ENCODE measurements at places on chromosomes 3 and 15.

DNA sequence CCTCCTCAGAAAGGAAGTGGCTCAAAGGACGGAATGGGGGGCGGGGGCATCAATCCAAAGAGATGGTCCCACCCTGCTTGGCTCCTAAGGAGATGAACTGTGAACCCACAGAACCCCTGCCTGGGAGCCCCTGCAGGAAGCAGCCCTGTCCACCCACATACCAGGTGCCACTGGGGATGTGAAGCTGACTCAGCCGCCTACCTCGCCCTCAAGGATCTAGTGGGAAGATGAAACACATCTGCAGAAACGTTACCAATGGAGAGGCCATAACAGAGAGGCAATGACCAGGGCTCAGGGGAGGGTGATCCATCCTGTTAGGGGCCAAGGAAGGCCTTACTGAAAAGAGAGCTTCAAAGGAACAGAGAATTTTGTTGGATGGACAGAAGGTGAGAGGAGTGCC lies 35.1 kb downstream of the EAF1 start:
- no peak for DNase-seq

- DNase-seq: no peak
Observed at GRCh38 chr15:62907275-62907674, 135.3 kb upstream of the TPM1 start.

DNA sequence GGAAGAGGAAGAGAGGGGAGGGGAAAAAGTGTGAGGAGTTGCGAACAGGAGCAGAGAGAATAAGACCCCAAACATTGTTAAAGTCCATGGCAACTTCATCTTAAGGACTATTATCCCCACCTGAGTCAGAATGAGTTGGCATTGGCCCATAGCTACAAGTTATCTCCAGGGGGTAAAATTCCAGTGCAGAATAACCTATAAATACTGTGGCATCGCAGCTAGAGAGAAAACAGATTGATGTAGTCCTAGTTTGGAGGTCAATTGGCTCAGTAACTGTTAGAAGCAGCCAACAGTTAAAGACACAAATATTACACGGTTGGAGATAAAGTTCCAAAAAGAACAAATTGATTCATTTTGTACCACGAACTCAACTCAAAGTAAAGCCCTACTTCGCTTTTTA lies 313.9 kb upstream of the CCDC54 start:
- DNase-seq: no peak

DNA sequence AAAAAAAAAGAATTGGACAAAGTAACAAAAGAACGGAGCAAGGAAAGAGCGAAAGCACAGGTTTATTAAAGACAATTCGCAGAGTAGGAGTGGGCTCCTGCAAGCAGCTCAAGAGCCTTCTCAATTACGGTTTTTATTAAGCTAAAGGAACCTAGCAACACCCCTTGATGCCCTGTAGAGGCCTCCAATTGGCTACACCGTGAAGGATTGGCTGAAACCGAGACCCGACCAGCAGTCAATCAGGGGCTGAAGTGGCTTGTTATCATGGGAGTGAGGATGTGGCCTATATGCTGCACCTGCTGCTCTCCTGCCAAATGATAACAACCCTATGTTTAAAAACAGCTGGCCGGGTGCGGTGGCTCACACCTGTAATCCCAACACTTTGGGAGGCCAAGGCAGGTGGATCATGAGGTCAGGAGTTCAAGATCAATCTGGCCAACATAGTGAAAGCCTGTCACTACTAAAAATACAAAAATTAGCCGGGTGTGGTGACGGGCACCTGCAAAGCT lies 20.4 kb upstream of the AP3B2 start:
- DNase-seq: no peak

DNA sequence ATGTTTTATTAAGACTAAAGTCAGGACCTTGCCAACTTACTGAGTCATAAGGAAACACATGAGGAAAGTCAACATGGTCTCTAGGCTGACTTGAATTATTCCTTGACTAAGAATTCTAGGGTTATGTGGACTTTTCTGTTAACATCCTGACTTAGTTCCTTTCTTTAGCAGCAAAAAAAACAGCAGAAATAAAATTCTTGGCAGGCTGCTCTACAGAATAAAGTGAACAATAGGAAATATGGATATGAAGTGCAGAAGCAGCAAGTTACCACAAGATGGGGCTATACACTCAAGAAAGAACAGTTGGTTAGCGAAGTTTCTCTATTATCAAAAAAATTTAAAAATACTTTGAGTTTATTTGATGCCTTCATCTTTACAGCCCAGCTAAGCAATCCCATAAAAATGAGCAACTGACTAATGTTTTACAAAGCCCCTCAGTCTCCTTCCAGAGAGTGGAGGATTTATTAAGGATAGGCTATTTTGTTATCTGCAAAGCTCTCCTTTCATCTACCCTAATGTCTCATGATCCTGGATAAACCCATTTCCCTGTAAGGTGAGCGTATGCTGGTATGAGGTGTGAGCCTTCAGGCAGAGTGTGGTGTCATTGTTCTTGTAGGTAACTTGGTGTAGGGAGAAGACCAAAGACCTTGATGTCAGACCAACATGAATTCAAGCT lies 23.1 kb upstream of the MCCC1 start:
- no peak for DNase-seq

- DNase-seq: no peak
Observed at GRCh38 chr15:62549345-62549970, 384.4 kb upstream of the C2CD4B start.

- DNase-seq: no peak
Observed at GRCh38 chr3:174408310-174408709, 450.8 kb upstream of the NAALADL2 start.

DNA sequence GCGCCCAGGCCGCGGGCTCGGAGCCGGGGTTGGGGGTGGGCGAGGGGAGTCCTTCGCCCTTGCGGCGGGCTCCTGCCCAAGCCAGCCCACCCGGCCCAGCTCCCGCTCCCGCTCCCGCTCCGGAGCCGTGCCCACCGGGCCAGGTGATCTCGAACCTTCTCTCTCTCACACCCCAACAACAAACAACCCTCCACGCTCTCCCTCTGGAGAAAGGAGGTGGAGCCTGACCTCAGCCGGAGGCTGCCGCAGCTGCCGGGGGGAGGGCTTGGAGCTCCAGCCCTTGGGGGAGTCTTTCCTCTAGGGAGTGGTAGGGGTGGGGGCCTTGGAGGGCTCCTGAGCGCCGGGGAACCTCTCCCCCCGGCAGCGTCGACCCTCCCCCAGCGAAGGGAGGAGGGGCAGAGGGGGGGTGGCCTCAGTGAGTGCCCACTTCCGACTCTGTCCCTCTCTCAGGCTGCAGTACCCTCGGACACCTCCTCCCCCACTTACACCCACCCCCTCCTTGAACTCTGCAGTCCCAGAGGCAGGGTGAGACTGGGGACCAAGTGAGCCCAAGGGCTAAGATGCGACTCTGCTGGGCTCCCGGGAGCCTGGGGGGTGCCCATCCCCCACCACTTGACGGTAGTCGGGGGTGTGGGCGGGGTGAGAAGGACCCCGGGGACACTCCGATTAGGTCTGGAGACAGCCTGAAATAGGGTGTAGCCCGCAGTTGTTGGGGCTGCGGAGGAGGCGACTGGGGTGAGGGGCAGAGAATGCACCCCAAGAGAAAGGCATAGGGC lies 4.4 kb upstream of the BAHD1 start:
- no peak for DNase-seq

- DNase-seq: no peak
Observed at GRCh38 chr3:31105011-31105410, 210.6 kb upstream of the GADL1 start.

- DNase-seq: peak; percentile 5
Observed at GRCh38 chr15:98547741-98548138, 100.6 kb upstream of the IGF1R start.

GRCh38 chr3:31980530-31981205 lies 394 bp downstream of the OSBPL10 start:
- peak; percentile 31 for DNase-seq

DNA sequence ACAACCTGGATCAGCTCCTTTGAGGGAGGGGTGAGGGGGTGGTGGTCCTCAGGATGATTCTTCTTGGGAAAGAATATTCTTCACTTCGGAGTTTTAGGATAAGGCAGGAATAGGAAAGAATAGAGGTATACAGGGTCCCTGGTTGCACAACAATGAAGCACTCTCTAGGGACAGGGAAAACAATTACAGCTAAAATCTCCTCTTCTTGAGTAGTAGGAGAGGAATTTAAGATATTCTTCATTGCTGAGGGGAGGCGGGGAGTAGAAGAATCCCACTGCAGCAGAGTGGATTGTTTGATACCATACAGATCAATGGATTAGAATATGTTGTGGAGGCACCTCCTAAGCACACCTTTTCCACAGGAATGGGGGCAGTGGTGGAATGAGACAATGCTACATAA lies 20.5 kb downstream of the SLC9C1 start:
- DNase-seq: no peak

- DNase-seq: no peak
Observed at GRCh38 chr3:183782576-183783276, 42.7 kb downstream of the MAP6D1 start.

DNA sequence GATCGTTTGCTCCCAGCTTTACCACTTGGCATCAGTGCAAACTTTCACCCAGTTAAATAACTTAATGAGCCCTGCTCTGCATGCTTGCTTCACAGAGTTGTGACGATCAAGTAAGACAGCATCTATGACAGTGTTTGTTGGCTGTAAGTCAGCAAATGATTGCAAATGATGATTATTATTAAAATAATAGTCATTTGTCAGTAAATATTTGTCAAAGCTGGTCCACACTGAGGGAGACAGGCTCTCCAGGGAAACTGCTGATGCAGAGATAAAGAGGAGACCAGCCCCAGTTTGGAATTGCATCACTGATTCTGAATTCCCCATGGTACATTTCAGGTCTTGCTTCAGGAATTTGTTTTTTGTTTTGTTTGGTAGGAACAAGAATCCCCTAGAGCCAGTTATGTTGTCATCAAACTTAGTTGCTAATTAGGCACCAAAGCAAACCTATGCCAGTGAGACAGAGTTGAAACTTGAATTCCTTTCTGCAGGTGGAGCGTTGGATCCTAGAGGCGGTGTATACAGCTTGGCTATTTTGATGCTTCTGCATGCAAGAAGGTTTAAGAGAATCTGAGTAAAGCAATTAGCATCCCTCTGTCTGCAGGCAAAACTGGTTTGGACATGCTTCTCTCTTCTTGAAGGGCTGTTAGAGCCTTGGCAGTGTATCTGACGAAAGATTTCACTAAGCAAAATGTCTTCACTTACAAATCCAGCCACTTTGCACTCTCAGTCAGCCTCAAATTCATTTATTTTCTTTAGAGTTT lies 338.6 kb upstream of the TPRG1 start:
- no peak for DNase-seq

- no peak for DNase-seq
Observed at GRCh38 chr3:99575683-99576082, 62.7 kb upstream of the COL8A1 start.

Data from activated T-cell treated with anti-CD3 and anti-CD28 coated beads for 48 hours (primary cell).